ENCODE measurements at places on chromosomes 6 and 20.

DNA sequence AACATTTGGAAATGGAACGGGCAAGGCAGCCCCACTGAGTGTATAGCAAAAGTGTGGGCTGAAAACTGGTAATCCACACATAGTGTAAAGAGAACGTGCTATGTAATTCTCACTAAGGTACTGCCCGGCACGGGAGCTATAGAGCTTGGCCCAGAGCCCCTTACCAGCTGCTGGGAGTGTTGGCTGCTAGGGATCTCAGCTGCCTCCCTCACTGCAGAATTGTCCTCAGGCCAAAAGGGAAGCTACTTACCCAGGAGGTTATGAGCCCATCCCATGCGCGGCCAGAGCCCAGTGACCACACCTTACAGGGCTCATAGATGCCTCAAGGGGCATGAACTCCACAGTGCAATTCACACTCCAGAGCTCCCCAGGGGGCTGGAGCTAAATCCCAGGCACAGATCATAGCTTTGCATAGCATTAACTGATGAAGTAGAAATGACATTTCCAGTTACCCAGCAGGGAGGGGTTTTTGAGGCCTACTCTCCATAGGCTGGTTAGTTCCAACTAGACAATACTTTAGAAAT, 56.8 kb downstream of the LINC00237 start:
- no peak for DNase-seq

DNA sequence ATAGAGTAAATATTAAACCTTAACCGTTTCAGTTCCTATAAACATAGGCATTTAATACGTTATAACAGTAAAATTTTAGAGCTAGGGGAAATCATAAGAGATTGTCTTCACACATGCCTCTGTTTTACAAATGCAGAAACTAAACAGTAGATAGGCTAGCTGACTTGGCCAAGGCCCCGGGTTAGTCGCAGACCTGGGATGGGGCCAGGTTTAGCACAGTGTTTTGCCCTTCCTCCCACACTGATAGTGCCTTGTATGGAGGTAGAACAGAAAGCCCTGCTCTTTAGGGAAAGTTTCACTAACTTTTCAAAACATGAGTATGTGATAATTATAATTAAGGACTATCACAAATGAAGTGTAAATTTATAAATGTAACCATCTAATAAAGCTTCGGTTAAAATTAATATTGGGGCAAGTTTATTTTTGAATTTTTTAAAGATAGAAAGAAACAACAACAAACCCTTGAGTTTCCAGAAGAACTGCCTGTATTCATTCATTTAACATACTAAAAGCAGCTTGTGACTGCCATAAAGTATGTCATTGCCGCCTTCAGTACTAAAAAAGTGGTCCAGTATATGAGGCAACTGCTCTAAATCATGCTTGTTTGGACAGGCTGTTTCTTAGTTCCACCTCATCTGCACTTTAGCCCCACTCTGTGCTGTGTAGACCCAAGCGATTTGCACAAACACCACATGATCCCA, 62.5 kb upstream of the LOC128125822 start:
- DNase-seq = no peak

GRCh38 chr20:24937579-24937978, 11.5 kb upstream of the CST7 start:
- DNase-seq = no peak

DNA sequence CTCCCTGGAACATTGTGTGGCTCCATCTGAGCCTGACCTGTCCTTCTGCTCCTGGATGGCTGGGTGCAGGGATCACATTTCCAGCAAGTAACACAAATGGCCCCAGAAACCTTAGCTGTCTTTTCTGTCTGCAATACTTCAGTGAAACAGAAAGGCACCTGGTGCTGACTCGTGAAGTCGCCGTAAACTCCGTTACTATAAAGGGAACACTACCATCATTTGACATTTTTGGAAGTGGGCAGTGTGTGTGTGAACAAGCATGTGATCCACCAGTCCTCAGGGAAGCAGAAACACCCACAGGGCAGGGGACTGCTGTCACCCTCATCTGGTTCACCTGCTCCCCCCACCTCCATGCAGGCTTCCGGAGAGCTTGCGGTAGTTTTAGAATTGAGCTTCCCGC, 23.9 kb downstream of the SERPINB6 start:
- DNase-seq = no peak
